Left kidney (tissue), 8 donors: ENCODE measurements at places on chromosomes 12 and 14. TPM values are rescaled to one million over a fixed set of nuclear protein-coding genes. Genes with fewer than 3 reads are reported as not detected.

SALL2 gene
- polyA plus RNA-seq = 62.1 TPM

KCNH3 gene
- 5.2 TPM for polyA plus RNA-seq

MMP14 gene
- polyA plus RNA-seq = 125 TPM

PDE3A gene
- 26.8 TPM for polyA plus RNA-seq

ACRBP gene
- polyA plus RNA-seq = 6.0 TPM

DNA sequence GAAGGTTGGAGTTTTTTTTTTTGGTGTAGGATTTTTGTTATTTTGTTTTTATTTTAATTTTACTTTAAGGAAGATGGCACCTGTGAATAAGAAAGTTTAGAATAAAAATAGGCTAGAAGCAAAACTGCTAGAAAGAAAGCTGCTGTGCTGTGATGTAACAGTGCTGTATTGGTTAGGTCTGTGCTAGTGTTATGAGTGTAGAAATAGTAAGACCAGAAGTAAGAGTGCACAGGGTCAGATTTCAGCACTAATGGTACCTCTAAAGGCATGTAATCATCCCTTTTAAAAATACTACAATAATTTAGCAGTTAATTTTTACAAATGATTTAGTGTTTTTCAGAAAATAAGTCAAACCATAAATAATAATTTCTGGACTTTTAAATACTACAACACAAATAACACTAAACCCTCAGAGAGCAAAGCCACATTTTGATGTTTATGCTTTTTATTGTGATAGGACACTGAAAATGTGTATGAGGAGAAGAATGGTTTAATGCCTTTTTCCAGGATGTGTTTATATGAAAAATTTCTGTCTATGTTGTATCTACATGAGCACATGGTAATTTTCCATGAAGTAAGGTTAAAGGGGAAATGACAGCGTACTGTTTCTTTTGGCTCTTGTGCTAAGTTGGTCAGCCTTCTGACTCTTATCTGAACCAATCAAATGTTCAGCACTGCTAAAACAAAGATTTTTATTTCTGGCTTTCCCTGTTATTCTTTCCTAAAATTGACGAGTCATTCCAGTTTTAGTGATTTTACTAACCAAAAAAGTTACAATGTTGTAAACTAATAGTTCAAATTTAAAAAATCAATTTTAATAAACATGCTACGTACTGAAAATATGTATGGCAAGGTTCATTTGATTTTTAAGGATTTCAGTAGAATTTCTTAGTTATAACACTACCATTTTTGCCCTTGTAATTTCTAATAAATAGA is 96.1 kb downstream of the PPHLN1 start:
- peak; percentile 46 for DNase-seq

- no peak for DNase-seq
Measured at GRCh38 chr12:56616925-56617324, 13.2 kb downstream of the BAZ2A start.

GRCh38 chr12:105574056-105574715 is 243.7 kb downstream of the C12orf75 start:
- no peak for DNase-seq

DNA sequence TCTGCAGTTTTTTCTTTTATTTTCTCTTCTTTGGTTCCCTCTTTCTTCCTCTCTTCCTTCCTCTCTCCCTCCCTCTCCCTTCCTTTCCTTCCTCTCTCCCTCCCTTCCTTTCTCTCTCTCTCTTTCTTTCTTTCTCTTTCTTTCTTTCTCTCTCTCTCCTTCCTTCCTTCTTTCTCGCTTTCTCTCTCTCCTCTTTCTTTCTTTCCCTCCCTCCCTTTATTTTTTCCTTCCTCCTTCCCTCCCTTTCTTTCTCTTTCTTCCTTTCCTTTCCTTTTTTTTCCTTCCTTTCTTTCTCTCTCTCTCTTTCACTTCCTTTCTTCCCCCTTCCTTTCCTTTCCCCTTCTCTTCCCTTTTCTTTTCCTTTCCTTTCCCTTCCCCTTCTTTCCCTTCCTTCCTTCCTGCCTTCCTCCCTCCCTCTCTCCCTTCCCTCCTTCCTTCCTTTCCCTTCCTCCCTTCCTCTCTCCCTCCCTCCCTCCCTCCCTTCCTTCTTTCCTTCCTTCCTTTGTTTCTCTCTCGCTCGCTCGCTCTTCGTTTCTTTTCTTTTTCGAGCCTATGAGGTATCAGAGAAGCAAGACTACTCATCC is 13.7 kb downstream of the CFAP54 start:
- DNase-seq = no peak

DNA sequence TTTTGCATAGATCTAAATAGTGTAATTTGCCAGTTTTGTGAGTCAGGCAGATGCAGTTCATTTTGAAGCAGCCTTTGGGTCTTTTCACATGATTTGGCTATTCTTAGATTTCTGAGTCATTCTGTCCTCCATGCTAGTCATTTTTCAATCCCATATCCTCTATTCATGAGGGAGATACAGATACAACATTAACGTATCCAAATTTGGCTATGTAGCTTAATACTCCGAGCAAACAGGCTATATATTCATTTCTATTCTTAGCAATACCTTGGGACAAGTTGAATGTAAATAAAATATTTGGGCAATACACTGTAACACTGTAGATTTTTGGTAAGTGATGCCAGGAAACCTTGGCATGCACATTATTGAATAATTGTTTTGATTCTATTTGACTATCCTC is 270.7 kb upstream of the PDE3A start:
- no peak for DNase-seq

GRCh38 chr14:87044807-87045206 is 948.2 kb downstream of the GALC start:
- no peak for DNase-seq

DNA sequence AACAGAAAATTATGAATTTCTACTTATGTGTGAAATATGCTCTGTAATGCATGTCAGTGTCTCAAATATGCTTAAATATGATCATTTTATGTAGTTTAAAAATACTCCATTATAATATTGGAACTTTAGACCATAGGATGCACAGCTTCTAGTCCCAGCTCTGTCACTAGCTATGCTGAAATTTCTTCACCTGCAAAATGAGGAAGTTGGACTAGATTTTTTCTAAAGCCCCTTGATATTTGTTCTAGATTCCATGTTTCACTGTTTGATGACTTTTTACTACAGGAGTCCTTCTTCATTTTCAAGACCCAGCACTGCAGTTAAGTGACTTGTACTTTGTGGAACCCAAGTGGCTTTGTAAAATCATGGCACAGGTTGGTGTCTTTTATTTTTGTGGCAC is 90.1 kb downstream of the LRRK2 start:
- no peak for DNase-seq
